Stimulated activated CD4-positive, alpha-beta T cell treated with anti-CD3 and anti-CD28 coated beads, Interleukin-1b, Interleukin-23, amount 100 ng/mL, for 1 hour (primary cell): ENCODE measurements at places on chromosomes 16 and 17.

DNA sequence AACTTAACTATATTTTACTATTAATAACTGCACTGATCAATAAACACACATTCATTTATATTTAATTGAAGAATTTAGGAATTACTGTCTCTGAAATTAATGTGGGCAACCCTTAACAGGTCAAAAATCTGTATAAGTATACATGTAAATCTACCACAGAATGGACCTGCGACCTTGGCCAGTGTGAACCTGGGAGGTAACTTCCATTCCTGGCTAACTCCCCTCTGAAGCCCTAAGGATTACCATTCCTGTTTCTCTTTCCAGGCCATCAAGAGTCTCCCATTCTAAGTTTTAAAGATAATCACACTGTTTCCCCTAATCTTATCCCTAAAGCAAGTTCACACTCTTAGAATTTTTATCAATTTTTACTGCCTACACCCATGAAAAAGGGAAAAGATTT is 58.1 kb downstream of the SMURF2 start:
- DNase-seq: no peak

DNA sequence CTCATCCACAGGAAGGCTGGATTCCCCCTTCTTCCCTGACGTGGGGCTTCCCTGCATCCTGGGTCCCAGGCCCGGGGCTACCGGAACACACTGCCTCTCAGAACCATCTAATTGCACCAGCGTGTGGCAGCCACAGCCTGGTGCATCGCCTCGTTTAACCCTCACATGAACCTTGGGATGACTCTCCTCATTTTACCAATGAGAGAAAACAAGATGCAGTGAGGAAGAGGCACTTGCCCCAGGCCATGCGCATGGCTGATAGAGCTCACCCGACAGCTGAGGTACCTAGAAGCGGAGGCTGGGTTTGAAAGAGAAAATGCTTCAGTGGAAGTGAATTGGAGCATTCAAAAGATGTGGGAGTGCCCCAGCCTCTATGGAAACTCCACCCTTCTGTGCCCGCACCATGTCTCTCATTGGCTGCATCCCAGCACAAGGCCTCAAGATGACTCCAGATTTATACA is 162.3 kb downstream of the KATNIP start:
- no peak for DNase-seq

DNA sequence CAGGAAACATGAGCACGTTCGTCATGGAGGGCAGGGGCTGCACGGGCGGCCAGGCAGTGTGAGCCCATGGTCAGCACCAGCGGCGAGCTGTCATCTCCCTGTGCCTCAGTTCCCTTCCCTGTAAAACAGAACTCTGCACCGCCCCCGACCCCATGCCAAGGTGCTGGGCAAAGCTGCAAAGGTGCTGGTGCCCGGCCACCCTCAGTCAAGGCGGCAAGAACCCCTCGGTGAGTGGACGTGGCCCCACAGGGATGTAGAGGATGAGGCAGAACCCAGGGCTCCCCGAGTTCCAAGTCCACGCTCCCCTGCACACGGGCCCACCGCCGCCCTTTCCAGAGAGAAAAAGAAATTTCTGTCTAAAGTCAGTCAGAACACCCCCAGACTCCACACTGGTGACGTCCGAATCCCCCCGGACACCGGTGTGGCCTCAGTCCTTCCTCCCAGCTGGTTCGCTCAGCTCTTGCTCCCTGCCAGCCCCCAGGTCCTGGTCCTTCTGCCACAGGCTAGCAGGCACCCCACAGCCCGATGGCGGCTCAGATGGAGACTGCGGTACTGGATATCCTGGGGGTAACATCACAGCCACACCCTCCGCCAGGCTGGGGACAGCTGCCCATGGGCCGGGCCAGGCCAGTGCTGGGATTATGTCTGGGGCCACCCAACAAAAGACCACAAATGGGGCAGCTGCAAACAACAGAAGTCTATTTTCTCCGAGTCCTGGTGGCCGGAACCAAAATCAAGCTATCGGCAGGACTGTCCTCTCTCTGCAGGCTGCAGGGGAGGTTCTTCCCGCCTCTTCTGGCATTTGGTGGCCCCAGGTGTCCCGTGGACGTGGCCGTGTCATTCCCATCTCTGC is 14.4 kb upstream of the BAHCC1 start:
- no peak for DNase-seq

- no peak for DNase-seq
These were observed 5.4 kb downstream of the GFOD2 start for GRCh38 chr16:67713647-67714273.

DNA sequence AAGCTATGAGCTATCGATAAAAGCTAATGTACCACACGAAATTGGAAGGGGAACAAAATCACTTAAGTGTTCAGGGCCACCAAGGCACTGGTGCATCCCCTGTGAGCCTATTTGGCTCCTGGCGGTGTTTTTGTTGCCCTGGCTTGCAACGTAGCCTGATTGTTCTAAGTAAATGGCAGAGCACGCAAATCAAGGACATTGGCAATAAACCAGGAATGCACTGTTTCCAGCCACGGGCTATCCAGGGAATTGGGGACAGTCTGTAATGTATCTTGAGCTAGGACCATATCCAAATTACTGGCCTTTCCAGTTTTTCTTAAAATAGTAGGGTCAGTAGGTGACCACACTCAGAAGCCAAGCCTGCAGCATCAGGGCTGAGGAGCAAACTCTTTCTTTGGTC is 734.0 kb downstream of the MAF start:
- no peak for DNase-seq
